ENCODE measurements at places on chromosomes 16 and 17. TPM values are rescaled to one million over a fixed set of nuclear protein-coding genes. Genes with fewer than 3 reads are reported as not detected.

Gene ATMIN
- total RNA-seq: 45.6 TPM

- no peak for DNase-seq
- H3K4me3 ChIP-seq: no peak overlapping the region
- H3K27ac ChIP-seq: no peak overlapping the region
These were observed 2.8 kb upstream of the TEFM start for GRCh38 chr17:30908717-30909420.

DNA sequence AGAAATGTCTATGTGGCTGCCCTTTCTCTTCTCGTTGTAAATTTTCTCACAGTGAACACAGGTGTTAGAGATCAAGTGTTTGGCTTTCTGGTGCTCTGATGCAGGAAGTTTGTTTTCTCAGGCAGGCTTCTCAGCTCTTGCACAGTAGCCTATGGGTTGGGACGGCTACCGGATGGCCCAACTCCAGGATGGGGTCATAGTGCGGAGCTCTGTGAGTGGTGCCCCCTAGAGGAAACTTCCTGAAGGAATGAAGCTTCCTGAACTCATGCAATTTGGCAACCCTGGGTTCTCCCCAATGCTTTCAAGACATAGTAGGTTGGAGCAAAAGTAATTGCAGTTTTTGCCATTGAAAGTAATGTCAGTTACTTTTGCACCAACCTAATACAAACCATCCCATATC is 407.5 kb upstream of the HSBP1 start:
- H3K36me3 ChIP-seq: no peaks in the 10 kb centered on the region
- peaks cover 17% of the 10 kb centered on the region for H3K27me3 ChIP-seq
- H3K27ac ChIP-seq: no peak overlapping the region
- no peak for DNase-seq

- no peak overlapping the region for H3K27ac ChIP-seq
- H3K36me3 ChIP-seq: no peaks in the 10 kb centered on the region
- H3K27me3 ChIP-seq: peaks cover 92% of the 10 kb centered on the region
- DNase-seq: no peak
- H3K4me3 ChIP-seq: no peak overlapping the region
These were observed 4.9 kb downstream of the OR4D1 start for GRCh38 chr17:58153046-58153445.

DNA sequence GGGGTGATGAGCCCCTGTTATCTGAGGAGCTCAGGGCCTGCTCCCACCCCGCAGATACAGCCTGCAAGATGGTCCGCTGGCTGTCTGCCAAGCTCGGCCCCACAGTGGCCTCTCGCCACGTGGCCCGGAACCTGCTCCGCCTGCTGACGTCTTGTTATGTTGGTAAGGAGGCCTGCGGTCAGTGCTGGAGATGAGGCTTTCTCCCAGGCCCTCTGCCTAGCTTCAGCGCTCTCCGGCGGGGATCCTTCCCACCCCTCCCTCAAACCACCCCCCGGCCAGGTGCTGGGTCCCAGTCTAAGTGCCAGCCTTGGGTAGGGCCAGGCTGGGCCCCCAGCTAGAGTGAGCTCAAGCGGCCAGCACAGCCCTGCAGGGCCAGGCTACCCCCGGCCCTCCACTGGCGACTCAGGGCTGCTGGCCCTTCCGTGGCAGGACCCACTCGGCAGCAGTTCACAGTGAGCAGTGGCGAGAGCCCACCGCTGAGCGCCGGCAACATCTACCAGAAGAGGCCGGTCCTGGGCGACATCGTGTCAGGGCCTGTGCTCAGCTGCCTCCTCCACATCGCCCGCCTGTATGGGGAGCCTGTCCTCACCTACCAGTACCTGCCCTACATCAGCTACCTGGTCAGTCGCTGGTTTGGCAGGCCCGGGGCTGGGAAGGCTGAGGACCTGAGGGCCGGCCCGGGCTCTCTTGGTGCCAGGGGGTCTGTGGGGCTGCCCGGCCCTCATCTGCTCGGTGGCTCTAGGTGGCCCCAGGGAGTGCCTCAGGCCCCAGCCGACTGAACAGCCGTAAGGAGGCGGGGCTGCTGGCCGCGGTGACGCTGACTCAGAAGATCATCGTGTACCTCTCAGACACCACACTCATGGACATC is 6.1 kb downstream of the WDR81 start:
- peaks cover 12% of the 10 kb centered on the region for H3K36me3 ChIP-seq
- peak; percentile 65 for DNase-seq
- H3K27me3 ChIP-seq: no peaks in the 10 kb centered on the region
- peaks cover 7% of the 10 kb centered on the region for H3K4me1 ChIP-seq
- H3K4me3 ChIP-seq: no peak overlapping the region

Data from mesothelial cell of epicardium (in vitro differentiated cells).